Stimulated activated CD8-positive, alpha-beta memory T cell treated with anti-CD3 and anti-CD28 coated beads, Interleukin-2, amount 100 ng/mL, for 48 hours (primary cell): ENCODE measurements at places on chromosomes 13 and 19.

- no peak for DNase-seq
Observed at GRCh38 chr13:96684907-96685306, 309.4 kb downstream of the OXGR1 start.

DNA sequence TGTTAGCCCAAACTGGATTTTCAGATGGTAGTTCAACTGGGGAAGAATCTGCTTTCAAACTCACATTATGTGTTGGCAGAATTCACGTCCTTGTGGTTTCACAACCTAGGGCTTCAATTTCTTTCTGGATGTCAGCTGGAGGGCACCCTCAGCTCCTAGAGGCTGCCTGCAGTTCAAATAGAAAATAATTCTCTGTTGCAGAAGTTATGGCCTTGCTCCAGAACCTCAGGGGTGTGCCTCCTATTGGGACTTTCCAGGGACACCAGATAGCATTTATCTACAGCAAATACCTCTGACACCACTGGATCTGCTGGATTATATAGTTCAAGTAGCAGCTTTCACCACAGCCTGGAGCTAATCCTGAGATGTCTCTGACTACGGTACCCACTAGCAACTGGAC is 11.8 kb upstream of the RB1 start:
- no peak for DNase-seq

GRCh38 chr13:75258159-75258782 is 223.7 kb downstream of the TBC1D4 start:
- DNase-seq: no peak

DNA sequence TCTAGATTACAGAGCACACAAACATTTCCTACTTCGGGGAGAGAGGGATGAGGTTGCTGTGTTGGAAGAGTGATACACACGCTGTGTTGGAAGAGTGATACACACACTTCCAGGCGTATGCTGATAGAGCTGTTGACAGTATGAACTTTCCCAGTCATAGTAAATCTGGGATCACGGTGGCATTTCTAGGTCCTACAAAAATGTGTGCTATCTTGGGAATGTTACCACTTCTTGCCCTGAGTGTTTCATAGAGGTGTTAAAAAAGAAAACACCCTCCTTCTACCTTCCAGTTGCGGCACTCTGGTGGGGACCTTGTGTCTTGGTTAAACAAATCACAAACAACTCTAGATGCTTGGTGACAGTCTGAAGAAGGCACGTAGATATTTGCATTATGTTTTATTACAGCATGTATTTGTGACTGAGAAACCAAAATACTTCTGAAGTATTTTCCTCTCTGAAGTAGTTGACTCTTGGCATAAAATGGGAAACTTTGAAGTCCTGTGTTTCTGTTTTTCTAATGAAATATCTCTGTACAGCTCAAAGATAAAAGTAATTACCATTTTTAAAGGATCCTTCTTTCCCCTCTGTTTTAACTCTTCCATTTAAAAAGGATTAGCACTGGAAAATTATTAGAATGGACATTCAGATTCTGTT is 52.5 kb downstream of the ARHGAP35 start:
- no peak for DNase-seq

GRCh38 chr19:45472563-45473366 is 5.0 kb downstream of the FOSB start:
- no peak for DNase-seq

DNA sequence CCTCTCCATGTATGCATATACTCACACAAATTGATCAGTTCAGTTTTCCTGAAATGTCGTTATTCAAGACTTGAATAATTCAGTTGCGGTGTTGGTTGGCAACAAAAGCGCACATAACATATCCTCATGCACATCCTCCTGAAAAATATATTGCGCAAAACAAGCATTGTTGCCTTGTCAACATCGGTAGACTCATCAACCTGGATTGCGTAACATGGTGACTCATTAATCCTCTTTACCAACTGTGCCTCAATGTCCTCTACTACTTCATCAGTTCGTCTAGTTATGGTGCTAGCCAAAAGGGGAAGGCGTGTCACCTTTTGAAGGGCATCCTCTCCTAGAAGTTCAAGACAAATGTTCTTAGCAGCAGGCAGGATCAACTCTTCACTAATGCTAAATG is 357.7 kb downstream of the LMO7 start:
- DNase-seq: no peak

- DNase-seq: no peak
Observed at GRCh38 chr19:57262044-57262443, 18.2 kb upstream of the ZNF460 start.

DNA sequence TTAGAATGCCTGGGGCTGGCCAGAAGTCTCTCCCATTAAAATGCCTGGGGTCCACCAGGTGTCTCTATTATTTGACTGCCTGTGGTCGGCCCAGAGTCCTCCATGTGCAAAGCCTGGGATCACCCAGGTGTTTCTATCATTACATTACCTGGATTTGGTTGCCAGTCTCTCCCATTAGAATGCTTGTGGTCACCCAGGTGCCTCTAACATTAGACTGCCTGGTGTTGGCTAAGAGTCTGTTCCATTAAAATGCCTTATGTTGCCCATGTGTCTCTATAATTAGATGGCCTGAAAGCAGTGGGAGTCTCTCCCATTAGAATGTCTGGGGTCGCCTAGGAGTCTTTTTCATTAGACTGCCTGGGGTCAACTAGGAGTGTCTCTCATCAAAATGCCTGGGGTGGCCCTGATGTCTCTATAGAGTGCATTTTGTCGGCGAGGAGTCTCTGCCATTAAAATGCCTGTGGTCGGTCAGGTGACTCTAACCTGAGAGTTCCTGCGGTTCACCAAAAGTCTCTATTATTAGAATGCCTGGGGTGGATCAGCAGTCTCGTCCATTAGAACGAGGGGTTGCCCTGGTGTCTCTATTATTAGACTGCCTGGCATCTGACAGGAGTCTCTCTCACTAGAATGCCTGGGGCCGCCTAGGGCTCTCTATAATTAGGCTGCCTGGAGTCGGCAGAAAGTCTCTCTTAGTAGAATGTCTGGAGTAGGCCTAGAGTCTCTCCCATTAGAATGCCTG is 1540.5 kb downstream of the UQCRFS1 start:
- no peak for DNase-seq

- DNase-seq: no peak
Observed at GRCh38 chr19:49393881-49394280, 5.8 kb downstream of the KASH5 start.

DNA sequence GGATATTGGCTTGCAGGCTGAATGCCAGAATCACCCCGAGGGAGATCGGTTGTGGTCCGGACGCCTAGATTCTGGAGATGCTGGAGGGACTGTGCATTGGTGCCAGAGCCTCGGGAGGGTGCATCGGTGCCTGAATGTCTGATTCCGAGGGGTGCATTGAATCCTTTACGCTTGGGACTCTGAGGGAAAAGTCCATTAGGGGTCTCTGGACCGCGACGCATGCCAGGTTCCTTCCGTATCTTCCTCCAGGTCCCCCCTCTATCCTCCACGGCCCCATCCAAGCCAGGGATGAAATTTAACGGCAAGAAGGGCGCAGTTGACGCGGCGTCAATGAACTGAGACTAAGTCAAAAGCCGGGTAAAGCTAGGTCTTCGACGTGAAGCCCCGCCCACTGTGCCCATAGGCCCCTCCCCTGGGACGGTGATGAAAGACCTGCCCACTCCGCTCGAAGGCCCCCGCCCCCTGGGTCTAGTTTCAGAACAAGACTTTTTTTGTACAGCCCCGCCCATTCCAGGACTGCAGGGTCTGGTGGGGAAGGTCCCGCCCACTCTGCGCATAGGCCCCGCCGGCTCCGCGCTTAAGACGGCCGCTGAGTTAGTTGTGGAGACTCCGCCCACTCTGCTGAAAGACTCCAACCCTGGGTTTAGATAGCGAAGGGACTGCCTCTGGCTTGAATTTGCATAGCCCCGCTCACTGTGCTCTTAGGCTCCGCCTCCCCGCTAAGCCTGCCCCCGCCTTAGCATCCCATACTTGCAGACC is 737 bp downstream of the ZNF575 start:
- DNase-seq: peak; percentile 90

GRCh38 chr13:91805605-91806004 is 407.2 kb downstream of the GPC5 start:
- no peak for DNase-seq

- DNase-seq: no peak
Observed at GRCh38 chr13:97914540-97914939, 38.9 kb upstream of the IPO5 start.

DNA sequence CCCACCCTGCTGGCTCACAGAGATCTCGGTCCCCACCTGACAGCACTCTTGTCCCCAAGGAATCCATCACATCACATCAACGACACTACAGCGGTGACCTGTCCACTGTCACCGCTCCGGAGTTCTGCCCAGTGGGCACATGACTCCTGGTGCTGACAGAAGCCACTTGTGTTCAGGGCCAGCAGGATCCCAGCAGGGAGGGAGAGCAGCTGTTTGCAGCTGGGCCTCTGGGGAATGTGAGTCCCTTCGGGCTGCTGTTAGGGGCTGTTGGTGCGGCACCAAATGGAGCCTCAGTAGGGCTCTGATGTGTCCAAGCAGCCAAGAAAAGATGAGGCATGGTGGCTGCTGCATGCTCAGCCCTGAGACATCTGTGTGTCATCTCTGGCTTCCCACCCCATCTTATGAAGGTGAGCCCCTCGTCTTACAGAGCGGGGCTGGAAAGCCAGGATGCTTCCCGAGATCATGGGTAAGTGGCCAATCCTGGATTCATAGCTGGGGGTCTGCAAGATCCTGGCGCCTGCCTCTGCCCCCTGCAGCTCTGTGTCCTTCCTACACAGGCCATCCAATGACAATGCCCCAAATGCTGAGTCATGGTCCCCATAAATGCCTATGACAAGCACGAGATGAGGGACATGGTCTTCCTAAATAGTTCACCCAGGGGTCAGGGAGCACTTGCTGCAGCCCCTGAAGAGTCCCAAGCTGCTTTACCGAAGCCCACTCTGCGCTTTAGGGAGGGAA is 56.0 kb downstream of the F2RL3 start:
- DNase-seq: no peak

DNA sequence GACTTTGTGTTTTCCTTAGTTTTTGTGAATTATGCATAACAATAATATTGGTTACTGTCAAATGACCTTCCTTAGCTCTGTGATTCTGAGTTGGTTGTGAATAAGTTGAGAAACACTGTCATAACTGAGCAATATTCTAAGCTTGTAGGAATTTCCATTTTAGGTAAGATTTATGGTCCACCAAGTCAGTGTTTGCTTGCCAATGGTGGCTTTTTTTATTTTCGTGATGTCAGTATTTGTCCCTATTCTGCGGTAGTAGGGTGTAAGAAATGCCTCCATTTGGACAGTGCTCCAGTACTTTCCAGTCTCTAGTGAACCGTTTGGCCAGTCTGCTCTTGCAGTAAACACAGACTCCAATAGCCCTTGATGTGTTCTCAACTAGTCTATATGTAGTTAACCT is 94.7 kb downstream of the FRY start:
- DNase-seq: no peak

- DNase-seq: no peak
Observed at GRCh38 chr19:10238172-10238783, 7.1 kb upstream of the S1PR2 start.

GRCh38 chr19:12838182-12838885 is at the start of gene MAST1:
Gene MAST1, plus strand, starts transcription at chr19:12838515. Its CDS starts 58 bp downstream, at chr19:12838573.
- no peak for DNase-seq

GRCh38 chr19:17943274-17944221 is 10.7 kb downstream of the CCDC124 start:
- DNase-seq: no peak

DNA sequence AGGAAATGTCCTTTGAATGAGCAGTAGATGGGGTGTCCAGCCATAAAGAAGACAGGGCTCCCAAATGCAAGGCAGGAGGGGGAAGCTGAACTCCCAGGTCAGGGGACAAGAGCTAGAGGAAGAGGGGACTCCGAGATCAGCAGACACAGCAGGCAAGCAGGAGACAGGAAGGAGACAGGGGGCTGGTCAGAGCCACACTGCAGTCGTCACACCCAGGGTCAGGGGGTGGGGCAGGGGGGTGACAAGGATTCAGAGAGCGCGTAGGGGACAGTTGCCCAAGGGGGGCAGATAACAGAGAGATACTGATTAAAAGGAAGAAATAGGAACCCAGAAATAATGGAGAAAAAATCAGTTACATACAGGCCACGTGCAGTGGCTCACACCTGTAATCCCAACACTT is 3.2 kb downstream of the HSD17B14 start:
- no peak for DNase-seq

DNA sequence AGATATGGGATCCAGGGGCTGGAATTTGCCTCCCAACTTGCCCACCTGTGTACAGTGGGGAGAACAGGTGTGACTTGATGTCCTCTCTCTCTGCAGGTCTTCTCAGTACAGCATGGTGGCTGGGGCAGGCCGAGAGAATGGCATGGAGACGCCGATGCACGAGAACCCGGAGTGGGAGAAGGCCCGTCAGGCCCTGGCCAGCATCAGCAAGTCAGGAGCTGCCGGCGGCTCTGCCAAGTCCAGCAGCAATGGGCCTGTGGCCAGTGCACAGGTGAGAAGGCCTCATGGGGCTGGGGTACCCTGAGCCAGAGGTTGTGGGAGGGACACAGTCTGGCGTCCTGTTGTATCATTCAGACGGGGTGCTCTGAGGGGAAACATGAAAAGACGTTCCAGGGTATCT is 3.0 kb downstream of the LENG8 start:
- DNase-seq: no peak

- DNase-seq: no peak
Observed at GRCh38 chr13:75749407-75749806, 113.3 kb downstream of the LMO7 start.

DNA sequence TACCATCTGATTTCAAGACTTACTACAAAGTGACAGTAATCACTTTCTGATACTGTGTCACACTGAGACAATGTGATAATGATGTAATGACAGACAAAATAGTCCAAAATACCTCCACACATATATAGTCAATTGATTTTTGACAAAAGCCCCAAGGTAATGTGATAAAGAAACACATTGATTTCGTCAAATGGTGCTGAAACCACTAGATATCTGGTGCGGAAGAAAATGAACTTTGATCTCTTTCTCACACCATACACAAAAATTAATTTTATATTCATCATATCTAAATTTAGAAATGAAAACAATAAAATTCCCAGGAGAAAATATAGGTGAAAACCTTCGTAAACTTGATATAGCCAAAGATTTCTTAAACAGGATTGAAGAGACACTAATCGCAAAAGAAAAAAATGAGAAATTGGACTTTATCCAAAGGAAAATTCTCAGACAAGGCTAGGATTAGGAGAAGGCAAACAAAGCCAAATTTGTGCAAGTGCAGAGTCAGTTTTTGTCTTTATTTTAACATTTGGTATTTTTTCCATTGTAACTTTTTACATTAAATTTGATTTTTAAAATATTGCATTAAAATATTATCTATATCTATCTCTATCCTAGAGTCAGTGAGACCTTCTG is 739.9 kb downstream of the DIAPH3 start:
- DNase-seq: no peak
